Natural killer cell treated with Interleukin-12 subunit alpha and Interleukin-12 subunit beta and Interleukin-15 and Interleukin-18, amount 100 ng/mL, for 72 hours (primary cell): ENCODE measurements at places on chromosomes 5 and 9.
A peak's percentile ranks its signal among the peaks of the same experiment; 100 is the strongest.

GRCh38 chr5:173868096-173868880 is 19.9 kb upstream of the CPEB4 start:
- no peak for DNase-seq

GRCh38 chr9:38200431-38200830 is 131.4 kb upstream of the SHB start:
- no peak for DNase-seq

DNA sequence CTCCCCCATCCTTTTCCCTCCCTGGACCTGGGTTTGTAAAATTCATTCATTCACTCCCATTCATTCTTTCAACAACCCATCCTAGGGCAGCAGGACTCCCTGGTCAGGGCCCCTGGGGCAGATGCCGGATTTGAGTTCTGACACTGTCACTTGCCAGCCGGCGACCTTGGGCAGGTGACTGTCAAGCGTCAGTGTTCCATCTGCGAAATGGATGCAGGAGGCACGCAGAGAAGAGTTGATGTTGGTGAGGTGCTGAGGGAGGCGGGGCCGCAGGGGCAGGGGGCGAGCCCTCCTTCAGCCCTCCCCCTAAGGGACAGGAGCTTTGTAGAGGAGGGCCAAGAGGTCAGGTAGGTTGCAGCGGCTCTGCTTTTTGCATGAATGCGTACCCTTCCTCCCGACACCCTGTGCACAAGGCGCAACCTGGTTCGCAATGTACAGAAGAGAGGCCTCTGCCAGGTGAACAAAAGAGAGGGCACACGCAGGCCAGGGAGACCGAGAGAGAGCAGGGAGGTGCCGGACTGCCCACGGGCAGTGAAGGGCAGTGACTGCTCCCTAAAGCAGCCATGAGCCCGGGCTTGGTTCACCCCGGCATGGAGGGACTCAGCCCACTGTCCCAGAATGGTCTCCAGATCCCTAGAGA is 128.1 kb downstream of the BARX1 start:
- DNase-seq: no peak

DNA sequence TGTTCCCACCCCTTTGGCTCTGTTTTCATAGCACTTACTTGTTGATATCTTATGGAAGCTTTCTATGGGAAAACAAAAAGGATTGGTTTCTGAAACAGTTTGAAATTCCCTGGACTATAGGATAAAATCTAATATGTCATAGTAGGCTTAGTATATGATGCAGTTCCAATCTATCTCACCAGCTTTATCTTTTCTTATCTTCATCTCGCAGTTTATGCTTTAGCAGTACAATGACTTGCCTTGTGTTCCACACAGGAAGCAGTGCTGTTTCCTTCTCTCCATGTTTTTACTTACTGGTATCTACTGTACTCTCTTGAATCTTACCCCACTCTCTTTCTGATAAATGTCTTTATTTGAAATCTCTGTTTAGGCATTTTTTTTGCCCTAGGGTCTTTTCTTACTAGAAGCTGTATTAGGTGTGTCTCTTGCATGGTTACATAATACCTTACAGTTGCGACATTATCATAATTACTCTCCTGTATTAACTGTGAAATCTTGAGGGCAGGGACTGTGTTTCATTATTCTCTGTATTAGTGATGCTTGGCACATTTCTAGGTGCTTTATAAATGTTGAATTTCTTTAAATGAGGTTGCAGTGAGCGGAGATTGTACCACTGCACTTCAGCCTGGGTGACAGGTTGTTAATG is 76.3 kb downstream of the FOCAD start:
- DNase-seq: no peak

GRCh38 chr9:127078336-127078735 is 44.1 kb downstream of the ANGPTL2 start:
- DNase-seq: no peak

DNA sequence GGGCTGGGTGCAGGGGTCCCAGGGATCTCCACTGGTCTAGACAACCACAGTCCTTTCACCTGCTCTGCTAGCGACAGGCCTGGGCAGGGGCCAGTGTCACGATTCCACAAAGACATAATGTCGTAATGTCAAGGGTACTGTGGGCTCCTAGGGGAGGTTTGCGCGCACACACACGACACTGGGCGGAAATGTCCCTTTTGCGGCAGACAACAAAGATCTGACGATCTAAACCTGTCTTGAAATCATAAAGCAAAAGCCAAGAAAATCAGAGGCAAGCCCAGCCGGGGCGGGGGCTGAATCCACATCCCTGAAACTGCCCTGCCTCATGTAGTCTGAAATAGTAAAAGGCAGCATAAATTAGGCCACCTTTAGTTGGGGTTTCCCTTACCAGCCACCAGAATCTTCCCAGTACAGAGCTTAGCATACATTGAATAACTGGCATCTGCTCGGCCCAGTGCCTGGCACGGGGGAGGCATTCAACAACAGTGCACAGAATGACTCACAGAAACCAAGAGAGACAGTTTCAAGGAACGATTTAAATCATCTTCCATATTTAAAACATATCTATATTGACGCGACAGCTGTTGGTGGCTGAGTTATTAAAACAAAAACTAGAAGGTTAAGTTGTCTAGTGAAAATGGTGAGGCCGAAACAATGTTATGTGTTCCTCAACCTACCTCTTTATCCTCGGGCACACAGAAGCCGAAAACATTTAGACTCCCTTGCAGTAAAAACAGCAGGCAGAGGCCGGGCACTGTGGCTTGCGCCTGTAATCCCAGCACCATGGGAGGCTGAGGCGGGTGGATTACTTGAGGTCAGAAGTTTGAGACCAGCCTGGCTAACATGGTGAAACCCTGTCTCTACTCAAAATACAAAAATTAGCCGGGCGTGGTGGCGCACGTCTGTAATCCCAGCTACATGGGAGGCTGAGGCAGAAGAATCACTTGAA is 151.0 kb downstream of the MYO10 start:
- no peak for DNase-seq

DNA sequence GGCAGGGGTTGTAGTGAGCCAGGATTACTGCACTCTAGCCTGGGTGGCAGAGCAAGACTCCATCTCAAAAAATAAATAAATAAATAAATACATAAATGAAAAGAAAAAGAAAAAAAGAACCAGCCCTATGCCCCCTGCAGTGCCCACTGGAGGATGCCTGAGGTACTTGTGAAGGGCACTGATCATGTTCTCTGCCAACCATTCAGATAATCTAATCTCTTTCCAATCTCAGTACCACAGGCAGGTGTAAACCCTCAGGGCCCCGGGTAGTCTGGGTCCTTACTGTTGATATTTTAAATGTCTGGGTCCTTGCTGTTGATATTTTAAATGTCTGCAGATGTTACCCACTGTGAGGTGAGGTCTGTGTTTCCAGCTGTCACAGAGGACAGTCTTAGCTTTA is 321.8 kb upstream of the ADCY2 start:
- DNase-seq: no peak

DNA sequence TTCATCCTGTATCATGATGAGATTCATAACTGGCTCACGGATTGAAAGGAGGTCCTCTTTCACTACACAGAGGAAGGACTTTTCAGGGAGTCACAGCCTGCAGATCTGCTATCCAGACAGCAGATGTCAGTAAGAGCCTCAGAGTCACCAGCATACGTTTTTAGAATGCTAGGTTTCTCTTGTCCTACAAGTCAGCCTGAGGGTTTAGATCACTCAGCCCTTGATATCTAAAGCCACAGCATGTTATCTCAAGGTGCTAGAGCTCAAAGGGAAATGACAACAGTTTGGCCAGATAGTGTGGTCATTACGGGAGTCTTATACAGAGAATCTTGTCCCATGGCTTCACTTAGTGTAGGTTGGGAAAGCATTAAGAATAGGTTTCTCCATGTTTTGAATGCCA is 30.9 kb upstream of the SLC46A2 start:
- no peak for DNase-seq

- no peak for DNase-seq
Observed at GRCh38 chr5:74647096-74647495, 6.6 kb upstream of the ENC1 start.

GRCh38 chr9:115746496-115746895 is 407.1 kb upstream of the PAPPA start:
- no peak for DNase-seq

- peak; percentile 56 for DNase-seq
Observed at GRCh38 chr9:93958819-93959682, 3.9 kb upstream of the BARX1 start.

DNA sequence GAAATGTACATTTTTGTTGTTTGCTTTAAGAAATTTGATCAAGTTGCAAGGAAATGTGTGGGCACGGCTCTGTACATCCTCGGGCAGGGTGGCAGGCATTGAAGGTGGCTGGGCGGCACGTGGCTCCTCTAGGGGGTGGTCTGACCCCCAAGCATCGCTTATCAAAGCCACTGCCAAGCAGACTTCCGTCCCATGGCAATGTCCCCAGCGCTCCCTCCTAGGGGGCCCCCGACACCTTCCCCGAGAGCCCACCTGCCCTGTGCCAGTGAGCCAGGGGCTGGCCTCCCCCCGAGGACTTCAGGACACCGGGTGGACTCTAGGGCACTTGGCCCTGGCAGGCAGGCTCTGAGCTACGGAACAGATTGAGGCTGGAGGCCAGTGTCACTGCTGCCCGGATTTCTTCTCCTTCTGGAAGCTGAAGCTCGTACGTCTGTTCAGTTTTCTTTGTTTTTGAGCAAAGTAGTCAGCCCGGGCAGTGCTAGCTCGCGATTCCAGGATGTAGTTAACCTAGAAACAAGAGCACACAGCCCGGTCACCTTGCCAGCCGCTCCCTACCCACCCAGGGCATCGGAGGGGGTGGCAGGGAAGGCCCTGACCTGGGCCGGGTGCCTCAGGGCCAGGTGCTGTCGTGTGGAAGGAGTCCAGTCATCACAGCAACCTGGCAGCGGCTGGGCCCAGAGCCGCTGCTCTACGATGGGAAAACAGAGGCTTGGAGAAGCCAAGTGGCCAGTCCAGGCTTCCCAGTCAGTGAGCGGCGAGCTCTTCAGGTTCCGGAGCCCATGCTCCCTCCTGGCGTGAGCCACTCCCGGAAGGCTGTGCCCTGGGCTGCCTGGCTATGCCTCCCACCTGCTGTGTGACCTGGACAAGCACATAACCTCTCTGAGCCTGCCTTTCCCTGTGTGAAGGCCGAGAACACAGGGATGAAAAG is 177.1 kb downstream of the GAPVD1 start:
- peak; percentile 47 for DNase-seq

DNA sequence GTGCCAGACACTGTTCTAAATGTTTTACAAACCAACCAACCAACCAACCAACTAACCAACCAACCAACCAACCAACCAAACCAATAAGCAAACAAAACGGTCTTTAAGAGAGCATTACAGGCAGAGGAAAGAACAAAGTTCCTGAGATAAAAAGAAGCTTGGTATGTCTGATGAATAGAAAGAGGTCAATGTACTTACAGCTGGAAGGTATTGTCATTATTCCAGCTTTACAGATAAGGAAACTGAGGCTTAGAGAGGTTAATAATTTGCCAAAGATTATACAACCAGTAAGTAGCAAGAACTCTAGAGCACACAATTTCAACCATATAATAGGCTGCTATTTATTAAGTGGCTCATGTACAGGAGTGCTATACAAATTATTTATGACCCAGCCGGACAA is 29.6 kb downstream of the C9orf57 start:
- DNase-seq: no peak

DNA sequence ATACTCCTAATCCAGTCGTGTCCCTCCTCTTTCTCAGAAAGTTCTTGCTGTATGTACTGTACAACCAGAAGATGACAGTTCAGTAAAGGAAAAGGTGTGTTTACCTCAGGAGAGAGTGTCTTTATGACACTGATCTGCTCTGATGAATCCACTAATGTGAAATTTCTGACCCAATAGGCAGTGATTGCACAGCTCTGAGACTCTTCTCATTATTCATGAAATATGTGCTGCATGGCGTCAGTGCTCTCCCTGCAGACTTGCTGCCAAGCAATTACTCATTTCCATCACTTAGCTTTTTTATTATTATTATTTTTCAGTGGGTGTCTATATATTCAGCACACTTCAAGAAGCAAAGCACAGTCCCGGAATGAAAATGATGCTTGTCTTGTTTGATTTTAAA is 389.0 kb downstream of the RASEF start:
- DNase-seq: no peak

DNA sequence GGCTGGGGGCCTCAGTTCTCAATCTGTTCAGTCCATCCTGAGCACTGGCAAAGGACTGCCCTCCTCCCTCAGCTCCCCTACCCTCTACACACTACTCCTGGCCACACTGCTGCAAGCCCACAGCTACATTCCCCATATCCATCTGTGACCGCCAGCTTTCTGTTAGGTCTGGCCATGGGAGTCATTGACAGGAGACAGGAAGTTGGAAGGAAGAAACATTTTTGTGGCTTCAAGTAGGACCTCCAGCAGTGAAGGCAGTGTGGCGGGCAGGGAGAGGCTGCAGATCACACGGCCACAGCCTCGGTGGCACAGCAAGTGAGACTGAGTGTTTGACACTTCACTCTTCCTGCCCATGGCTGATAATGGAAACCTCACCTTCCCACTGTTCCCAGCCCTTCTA is 55.9 kb downstream of the SECISBP2 start:
- DNase-seq: no peak

- DNase-seq: no peak
Observed at GRCh38 chr5:74433896-74434829, 206.4 kb downstream of the ENC1 start.

DNA sequence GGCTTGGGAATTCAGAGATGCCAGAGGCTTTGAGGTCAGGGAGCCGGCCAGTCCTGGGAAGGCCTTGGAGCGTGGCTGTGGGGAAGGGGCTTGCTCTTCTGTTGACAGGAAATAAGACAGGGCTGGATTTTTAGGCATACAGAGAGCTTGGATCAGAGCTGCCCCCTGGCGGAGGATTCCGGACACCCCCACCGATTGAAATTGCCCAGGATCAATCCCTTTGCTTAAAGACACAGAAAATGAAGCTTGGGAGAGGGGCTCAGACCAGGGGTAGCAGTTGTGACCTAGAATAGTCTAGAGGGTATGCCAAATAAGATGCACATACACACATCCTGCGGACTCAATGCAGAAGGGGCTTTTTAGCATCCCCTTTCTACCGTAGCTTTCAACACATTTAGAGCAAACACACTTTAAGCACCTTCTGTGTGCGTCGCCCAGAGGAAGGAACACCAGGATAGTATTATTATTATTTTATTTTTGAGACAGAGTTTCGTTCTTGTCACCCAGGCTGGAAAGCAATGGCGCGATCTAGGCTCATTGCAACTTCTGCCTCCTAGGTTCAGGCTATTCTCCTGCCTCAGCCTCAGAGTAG is 1.7 kb upstream of the NTMT1 start:
- no peak for DNase-seq

GRCh38 chr5:111278858-111279504 is 54.8 kb downstream of the CAMK4 start:
- DNase-seq: peak; percentile 72

GRCh38 chr5:12901696-12902095 is 997.5 kb upstream of the CTNND2 start:
- no peak for DNase-seq

GRCh38 chr5:5398071-5398470 is 24.4 kb upstream of the ICE1 start:
- DNase-seq: no peak

GRCh38 chr5:74122175-74122574 is 496.2 kb downstream of the ARHGEF28 start:
- no peak for DNase-seq
